ENCODE measurements at places on chromosomes 5 and 9. TPM values are rescaled to one million over a fixed set of nuclear protein-coding genes. Genes with fewer than 3 reads are reported as not detected.
A peak's percentile ranks its signal among the peaks of the same experiment; 100 is the strongest.

C1QTNF2 gene
- total RNA-seq, result not detected

PCDHGB6 gene
- 10.8 TPM for total RNA-seq

ADGRD2 gene
- total RNA-seq, result 0.16 TPM

KIF4B gene
- 0.18 TPM for total RNA-seq

SMIM32 gene
- total RNA-seq, result 0.20 TPM

PRR7 gene
- total RNA-seq, result 4.7 TPM

RNF130 gene
- total RNA-seq, result 74.4 TPM

IL4 gene
- total RNA-seq, result not detected

PALM2AKAP2 gene
- total RNA-seq, result 0.90 TPM

NKD2 gene
- total RNA-seq, result 11.2 TPM

MPDZ gene
- 43.0 TPM for total RNA-seq

TOR1A gene
- 49.9 TPM for total RNA-seq

HEMGN gene
- not detected for total RNA-seq

DNA sequence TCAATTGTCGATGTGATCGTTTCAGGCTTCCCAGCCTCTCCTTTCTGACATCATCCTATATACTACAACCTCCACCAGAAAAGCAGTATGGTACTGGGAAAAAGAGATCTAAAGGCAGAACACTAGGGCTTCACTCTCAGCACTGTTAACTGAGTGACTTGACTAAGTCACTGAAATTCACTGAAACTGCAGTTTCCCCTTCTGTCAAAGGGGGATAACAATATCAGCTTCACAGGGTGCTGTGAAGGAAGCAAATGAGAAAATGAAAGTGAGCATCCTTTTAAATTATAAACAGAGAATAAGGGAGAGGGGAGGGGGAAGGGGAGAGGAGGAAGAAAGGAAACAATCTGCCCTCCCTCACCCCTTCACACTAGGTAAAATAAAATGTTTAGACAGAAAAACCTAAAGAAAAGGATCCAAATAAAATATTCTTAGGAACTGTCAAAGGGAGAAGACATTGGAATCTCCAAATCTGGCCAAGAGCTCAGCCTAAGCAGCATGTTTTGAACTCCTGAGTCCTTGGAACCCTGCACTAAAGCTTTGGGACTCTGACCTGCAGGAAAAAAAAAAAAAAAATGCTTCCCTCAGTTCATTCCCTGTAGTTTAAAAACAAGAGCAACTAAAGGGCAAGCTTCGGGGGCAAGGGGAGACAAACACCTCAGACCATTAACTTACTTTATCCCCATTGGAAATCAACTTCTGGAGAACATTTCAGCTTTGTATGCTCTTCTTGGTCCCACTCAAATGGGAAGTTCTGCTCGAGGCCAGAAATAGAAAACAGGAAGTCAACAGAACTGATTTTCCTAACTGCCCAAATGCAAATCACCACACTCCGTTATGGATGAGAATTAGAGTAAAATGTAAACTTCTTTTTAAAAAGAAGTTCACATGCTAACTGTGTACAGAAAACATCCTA is 178.3 kb downstream of the DEPDC1B start:
- DNase-seq, result no peak

DNA sequence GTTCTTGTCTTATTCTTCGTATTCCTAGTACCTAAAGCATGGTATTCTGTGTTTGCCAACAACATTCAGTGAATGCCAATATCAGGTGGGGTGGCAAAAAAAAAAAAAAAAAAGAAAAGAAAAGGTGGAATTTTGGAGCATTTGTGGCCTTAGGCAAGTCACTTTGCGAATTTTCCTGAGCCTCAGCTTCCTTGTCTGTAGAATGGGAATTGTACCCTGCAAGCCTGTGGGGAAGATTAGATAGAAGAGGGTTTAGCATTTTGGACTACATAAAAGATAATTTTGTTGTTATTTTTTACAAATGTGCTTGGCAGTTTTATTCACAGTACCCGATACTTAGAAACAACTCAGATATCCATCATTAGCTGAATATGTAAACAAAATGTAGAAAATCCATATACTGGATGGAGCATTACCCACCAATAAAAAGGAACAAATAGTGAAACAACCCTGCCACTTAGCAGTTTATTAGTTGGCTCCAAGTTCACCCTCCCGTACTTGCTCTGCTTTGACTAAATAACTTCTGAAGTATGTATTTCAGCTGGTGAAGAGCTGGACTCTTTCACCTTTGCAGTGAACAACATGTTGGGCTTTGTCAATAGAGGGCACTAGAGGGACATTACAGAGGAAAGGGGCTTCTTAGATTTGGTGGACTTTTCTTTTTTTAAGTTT is 13.6 kb downstream of the UBE2D2 start:
- DNase-seq, result no peak

- no peak for DNase-seq
Observed at GRCh38 chr5:35285011-35285410, 54.7 kb upstream of the PRLR start.

DNA sequence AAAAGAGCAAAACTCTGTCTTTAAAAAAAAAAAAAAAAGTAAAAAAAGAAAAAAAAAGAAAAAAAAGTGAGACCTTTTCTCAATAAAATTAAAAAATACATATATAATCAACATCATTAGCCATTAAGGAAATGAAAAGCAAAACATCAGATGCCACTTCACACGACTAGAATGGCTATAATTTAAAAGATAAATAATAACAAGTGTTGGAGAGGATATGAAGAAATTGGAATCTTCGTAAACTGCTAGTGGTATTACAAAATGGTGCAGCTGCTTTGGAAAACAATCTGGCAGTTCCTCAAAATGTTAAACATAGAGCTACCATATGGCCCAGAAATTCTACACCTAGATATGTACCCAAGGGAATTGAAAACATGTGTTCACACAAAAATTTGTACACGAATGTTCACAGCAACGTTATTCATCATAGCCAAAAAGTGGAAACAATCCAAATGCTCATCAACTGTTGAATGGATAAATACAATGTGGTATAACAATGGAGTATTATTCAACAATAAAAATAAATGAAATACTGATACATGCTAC is 45.3 kb upstream of the SIL1 start:
- DNase-seq, result no peak

DNA sequence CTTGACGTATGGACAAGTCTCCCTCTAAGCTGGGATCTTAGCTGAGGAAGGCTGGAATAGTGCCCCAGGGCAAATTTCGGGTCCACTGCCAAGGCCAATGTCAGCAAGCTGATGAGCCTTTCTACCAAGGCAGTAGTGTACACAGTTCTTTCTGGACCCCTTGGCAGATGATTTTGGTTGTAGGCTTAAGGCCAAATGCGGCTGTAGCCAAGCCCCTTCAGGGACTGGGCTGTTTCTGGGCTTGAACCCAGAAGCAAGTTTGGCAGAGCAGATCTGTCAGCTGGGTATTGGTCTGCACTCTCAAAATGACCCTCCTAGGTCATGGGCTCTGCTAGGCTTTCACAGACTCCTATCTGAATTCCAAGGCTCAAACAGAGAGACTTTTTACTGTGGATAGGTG is 121.6 kb downstream of the ADAMTSL1 start:
- DNase-seq, result no peak

DNA sequence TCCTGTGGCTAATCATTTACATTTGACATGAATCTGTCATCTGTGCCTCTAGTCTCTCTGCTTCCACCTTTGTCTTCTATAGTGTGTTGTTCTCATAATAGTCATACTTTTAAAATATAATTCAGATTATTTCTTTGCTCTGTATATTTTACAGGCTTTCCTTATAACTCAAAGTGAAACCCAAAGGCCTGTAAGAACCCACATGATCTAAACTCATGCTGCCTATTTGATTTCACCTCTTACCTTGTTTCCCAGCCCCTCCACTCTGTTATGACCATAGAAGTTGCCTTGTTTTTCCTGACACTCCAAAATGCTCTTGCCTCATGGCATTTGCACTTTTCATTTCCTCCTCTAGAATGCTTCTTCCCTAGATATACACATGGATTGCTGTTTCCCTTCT is 74.2 kb downstream of the COMMD10 start:
- no peak for DNase-seq

- DNase-seq, result no peak
Observed at GRCh38 chr5:143140492-143141203, 262.8 kb downstream of the NR3C1 start.

DNA sequence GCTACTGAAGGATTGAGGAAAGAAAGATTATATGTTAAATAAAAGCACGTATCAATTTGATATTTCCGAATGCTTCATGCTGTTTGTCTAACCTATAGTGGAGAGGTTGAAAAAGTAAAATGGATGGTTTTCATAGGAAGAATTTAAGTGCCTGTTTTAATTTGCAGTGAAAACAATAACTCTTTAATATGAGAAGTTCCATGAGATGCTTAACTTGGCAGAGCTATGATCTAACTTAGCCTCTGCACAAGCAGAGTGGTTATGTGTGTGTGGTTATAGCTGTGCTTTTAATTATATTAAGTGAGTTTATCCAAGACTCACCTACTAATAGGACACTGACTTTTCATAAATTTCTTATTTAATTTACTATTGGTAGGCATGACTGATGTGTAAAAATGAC is 57.4 kb downstream of the AOPEP start:
- no peak for DNase-seq

DNA sequence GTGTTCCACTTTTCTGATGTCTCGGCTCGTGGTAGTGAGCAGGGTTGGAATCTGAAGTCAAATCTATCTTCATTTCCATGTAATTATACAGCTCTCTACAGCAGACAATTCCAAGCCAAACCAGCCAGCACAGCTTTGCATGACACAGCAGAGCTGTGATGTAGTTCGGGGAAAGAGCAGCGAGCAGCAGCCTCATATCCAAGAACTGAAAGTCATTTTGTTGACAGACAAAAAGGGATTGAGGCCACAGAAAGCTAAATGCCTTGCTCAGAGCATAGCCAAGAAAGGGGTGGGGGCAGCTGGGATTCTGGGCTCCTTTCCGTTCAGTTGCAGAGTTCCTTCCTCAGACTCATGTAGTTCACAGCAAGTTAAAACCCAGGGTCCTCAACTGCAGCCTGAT is 32.1 kb downstream of the LCP2 start:
- DNase-seq, result no peak

DNA sequence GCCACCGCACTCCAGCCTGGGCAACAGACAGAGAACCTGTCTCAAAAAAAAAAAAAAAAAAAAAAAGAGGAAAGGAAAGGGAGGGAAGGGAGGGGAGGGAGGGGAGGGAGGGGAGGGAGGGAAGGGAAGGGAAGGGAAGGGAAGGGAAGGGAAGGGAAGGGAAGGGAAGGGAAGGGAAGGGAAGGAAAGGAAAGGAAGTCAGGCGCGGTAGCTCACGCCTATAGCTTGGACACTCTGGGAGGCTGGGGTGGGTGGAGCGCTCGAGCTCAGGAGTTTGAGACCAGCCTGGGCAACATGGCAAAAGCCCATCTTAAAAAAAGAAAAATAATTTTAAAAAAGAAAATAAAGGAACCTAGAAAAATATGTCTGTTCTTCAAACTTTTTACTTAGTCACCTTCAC is 56.0 kb upstream of the CER1 start:
- no peak for DNase-seq

DNA sequence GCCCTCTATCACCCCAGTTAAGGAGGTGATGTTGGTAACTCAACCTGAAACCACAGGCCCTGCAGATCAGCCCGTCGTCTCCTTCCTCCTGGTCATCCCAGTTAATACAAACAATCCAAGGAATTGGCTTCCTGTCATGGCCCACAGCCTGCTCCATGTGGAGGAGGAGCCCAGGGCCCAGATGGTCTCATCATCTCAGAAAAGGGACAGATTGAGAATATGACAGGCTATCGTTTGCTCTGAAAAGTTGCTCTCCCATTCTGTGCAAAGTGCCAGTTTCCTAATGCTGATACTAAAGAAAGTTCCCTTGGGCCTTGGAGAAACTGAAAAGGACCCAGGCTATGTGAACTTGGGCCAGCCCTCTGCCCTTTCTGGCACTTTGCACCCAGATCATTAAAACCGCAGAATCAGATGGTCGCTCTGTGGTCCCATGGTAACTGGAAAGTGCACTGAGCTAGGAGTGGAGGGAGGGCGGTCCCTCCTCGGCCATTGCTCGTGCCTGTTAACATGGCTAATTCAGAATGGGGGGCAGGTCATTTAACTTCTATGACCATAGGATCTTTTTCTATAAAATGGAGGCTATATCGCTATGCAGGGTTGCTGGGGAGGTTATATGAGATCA is 675 bp upstream of the SPAAR start:
- DNase-seq, result no peak

GRCh38 chr5:7078901-7079300 is 317.0 kb upstream of the ADCY2 start:
- peak; percentile 83 for DNase-seq

DNA sequence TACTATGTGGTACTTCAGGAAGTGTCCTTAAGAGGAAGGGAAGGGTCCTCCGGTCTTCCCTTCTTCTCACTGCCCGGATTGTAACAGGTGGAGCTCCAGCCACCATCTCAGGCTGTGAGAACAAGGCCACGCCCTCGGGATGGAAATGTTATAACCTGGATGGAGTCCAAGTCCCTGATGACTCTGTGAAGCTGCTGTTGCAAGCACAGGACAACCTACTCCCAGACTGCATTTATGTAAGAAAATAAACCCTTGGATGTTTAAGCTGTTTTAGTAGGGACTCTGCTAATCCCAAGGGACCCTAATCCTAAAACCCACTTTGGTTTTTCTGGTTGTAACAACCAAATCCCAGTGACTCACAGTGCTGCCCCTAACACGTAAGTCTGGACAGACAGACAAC is 221.6 kb downstream of the ACTL7B start:
- no peak for DNase-seq

DNA sequence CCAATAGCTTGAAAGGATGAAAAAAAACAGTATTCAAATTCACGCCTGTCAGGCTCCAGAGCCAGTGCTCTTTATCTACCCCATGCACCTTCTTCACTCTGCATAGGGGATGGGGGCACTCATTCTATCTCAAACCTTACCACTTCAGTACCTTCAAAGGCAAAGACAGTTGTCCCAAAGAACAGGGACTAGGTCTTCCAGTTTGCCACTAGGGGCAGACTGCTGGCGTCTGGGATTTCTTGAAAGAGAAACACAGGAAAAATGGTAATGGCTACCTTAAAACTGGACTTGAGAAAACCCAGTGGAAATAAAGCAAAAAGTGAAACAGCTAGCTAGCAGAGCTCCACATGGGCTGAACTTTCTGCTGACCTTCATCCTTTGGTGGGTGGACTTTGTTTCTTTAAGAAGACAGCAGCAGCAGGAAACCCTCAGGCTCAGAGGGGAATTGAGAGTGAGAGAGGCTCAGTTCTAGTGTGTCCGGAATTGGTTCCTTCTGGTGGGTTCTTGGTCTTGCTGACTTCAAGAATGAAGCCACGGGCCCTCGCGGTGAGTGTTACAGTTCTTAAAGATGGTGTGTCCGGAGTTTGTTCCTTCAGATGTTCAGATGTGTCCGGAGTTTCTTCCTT is 41.0 kb upstream of the SLC36A1 start:
- DNase-seq, result peak; percentile 74

- DNase-seq, result peak; percentile 94
Observed at GRCh38 chr5:173581408-173582215, 34.8 kb downstream of the BOD1 start.

GRCh38 chr5:139961435-139962157 is 81.5 kb downstream of the NRG2 start:
- peak; percentile 54 for DNase-seq

DNA sequence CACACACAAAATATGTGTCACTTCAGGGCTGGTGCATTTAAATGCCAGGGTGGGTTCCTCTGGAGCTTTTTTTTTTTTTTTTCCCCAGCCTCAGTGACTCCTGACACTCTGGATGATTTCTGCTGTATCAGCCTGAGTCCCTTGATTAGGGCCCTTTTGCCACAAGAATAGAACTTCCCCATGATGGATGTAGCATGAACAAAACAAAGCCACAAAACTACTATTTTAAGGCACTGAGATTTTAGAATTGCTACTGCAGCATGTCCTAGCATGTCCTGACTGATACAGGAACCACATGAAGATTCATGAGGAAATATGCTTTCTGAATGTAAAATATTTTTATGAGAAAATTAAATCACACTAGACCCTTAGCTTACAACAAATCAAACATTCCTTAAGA is 13.9 kb upstream of the ADGRD2 start:
- no peak for DNase-seq

Data from endodermal cell (in vitro differentiated cells).